ENCODE measurements at places on chromosomes 2 and 18. TPM values are rescaled to one million over a fixed set of nuclear protein-coding genes. Genes with fewer than 3 reads are reported as not detected.

CRYGC gene
- total RNA-seq: not detected

NT5DC4 gene
- not detected for total RNA-seq

DSC2 gene
- 19.0 TPM for total RNA-seq

- DNase-seq: no peak
These were observed 57.8 kb downstream of the VIL1 start for GRCh38 chr2:218476676-218477075.

GRCh38 chr2:69491864-69492263 is 54.6 kb upstream of the NFU1 start:
- no peak for DNase-seq

GRCh38 chr2:217258170-217258569 is 398.3 kb upstream of the TNP1 start:
- DNase-seq: no peak

DNA sequence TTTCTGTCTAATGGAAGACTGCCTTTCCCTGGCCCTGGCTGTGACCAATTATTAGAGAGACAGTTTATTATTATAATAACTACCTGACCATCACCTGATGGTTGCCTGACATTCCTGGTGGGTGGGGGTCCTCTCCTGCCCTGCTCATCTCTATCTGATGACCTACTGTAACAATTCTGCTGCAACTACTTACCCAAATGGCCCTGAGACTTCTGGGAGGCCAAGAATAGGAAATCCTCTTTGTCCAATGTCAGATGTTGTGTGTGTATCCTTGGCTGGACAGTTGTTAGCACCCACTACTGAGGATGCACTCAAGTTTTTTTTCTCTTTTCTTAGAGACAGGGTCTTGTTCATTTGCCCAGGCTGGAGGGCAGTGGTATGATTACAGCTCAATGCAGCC is 110.3 kb downstream of the DDX1 start:
- DNase-seq: no peak

DNA sequence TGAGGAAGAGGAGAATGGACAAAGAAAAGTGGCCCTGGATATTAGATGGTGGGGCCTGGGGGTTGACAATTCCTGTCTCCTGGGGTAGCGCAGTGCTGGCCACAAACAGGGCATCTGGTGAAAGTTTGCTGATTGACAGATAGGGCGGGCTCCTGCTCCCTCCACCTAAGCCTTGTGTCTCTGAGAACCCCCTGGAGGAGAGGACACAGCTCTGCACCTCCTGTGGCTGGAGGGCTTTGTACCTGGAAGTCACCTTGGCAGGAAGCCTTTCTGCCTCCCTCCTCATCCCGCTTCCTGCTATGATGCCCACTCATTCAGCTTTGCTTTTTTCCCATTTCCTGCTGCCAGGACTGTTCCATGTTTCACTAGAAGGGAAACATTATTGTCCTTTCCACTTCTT is 72.4 kb downstream of the RHOB start:
- no peak for DNase-seq

- DNase-seq: no peak
These were observed 14.6 kb downstream of the RAB3GAP1 start for GRCh38 chr2:135066710-135067109.

DNA sequence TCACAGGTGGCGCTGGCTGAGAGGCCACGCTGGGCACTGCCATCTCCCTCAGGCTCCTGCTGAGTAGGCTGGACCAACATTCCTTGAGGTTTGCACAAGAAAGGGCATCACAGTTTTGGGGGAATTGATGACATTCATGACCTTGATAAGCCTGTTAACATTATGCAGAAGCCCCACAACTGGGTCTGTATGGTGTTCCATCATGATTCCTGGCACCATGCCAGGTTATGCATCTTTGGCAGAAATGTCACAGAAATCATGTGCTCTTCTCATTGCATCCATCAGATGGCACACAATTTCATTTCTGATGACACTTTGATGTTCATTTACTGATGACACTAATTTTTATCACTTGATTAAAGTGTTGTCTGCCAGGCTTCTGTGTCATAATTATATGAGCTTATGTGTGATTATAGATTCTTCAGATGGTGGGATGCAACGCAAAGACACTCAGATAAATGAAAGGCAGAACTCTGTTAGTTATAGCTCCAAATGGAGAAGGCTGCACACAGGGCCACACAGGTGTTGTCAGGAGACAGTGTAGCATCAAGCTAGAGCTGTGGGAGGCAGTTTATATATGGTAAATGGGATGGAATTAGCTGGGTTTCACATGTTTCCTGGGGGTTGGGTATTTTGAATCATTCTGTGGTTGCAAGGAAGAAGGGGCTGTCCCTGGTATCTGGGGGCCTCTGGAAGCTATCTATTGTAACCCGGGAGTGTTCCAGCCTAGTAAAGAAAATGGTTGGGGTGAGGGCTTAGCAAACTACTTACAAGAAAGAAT is 191.3 kb downstream of the SLC39A10 start:
- DNase-seq: no peak

All from breast epithelium (tissue), 4 donors.